ENCODE measurements at places on chromosomes 6 and 20. TPM values are rescaled to one million over a fixed set of nuclear protein-coding genes. Genes with fewer than 3 reads are reported as not detected.

TMEM151B gene
- not detected for total RNA-seq

- no peak for DNase-seq
Observed at GRCh38 chr6:125994670-125995488, 8.5 kb downstream of the TRMT11 start.

DNA sequence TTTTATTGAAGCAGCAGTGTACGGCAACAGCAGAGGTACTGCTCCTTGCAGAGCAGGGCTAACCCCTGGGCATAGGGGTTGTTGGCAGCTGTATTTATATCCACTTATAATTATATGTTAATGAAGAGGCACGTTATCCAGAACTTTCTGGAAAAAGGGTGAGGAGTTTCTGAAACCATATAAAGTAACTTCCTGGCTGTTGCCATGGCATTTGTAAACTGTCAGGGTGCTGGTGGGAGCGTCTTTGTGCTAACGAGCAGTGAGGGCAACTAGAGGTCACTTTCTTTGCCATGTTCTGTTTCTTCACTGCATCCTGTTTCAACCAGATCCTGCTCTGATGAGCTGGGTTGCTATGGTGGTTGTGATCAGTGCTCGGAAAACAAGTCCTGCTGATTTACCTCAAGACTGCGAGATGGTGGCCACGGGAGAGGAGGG, 11.1 kb upstream of the ARFGEF2 start:
- peak; percentile 60 for DNase-seq

DNA sequence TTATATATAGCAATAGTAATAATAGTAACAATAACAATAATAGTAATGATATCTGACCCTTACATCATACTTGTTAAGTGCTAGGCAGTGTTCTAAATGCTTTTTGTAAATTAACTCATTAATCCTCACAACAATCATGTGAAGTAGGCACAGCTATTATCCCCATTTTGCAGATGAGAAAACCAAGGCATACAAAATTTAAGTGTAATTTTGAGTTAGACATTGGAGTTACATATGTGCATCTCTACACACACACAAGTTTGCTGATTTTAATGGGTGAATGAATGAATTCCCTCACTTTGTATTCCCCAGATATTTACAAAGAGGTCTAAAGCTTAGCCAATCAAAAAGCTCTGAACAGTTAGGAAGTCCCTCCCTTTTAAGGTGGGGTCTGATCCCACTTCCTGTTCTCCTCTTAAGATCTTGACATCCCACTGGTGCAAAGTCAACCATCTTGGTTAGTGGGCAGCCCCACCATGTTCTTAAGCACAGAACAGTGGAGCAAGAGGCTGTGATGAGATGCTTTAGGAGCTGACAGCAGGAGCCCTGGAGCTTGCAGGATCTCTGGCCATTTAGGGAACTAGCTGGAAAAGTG, 85.3 kb upstream of the FOXP4 start:
- DNase-seq, result no peak

DNA sequence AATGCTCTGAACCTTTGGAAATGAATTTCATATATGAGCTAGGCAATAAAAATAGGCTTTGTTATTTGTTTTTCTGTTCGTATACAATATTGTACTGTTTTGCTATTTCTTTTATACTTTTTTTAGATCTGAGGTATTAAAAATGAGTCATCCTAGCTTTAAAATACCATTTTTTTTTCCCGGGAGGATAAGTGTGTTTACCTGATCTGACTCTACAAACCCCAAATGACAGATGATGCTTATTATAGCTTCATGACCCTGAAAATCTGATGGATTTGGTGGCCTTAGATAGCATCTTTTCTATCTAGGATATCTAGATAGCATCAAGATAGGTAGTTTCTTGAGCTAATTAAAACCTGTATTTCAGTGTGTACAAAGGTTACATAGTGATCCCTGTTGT, 206.4 kb downstream of the DTNBP1 start:
- no peak for DNase-seq

GRCh38 chr6:148629181-148629580, 117.6 kb upstream of the UST start:
- DNase-seq, result peak; percentile 45

CDSN gene
- not detected for total RNA-seq

DNA sequence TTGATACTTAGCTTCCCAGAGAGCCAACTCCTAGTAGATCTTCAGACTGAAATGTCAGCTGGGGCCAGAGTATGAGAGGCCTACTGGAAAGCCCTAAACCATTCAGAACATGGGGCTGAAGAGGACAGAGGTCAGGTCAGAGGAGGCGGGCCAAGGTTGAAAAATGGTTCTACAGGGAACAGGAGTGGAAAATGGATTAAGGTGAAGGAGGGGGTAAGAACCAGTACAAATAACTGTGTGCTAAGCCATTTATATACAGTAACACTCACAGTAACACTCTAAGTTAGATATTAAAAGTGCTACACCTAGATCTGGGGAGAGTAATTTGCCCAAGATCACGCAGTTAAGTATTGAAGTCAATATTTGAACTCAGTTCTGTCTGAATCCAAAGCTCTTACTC, 313.2 kb upstream of the MAP3K7 start:
- no peak for DNase-seq

DNA sequence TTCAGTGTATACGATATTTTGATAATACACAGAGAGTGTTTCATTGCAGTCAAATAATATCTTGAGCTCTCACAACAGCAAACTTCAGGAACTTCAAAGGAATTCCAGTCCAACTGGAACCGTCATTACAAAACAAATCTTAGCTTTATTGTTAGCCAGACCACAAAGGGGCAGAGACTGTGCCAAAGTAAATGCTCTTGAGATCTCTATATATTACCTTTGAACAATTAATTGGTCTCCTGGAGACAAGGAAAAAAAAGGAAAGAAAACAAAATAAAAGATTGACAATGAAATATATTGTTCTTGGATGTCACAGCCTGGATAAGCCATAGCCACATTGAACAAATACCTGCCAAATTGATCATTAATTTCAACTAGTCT, 70.0 kb downstream of the FOXC1 start:
- DNase-seq, result no peak

- DNase-seq, result peak; percentile 33
Observed at GRCh38 chr20:23702021-23702420, 13.2 kb upstream of the CST4 start.

GRCh38 chr6:22357724-22358189, 60.9 kb upstream of the PRL start:
- DNase-seq, result no peak

KCNK17 gene
- not detected for total RNA-seq

DNA sequence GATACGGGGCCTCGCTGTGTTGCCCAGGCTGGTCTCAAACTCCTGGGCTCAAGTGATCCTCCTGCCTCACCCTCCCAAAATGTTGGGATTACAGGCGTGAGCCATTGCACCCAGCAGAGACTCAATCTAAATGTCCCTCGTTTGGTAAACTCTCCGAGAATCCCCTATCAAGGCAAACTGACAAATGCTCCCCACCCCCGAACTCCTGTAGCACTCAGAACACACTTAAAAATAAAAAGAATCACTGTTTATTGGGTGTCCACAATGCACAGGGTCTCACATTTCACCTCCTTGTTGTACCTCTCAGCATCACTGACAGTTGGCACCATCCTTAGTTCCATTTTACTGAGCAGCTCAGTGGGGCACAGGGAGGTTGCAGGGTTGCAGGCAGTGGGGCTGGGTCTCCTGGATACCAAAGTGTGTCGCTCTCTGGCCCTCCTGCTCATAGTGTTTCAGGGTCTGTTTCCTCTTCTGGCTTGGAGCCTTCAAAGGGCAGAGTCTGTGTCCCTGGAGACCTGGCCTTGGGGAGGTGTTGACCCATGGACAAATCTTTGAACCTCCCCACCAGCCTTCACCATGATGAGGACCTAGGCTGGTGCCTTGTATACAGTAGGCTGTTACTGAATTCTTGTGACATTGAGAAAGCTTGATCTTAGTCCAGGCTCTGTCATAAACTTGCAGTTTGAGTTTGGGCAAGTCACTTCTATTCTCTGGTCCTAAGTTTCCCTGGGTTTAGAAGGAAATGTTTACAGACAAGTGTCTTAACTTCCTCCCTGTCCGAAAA, 8.5 kb upstream of the SRC start:
- DNase-seq, result no peak

GRCh38 chr6:53591873-53592272, 47.0 kb upstream of the GCLC start:
- no peak for DNase-seq

DNA sequence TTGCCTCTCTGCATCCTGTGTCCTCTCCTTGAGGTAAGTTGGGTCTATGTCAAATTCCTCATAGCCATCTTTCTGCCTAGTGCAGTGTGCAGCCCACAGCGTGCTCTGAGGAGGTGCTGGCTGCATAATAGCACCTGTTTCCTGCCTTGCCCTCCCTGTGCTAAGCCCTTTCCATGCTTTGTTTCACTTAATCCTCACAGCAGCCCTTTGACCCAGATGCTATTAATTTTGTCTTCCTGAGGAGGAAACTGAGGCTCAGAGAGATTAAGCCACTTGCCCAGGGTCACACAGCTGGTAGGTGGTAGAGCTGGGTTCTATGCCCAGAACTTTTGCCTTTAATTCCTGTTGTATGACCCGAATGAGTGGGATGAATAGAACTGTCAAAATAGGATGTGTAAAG, 13.5 kb downstream of the FAM83D start:
- no peak for DNase-seq

- DNase-seq, result peak; percentile 42
Observed at GRCh38 chr6:35165630-35166071, 24.5 kb upstream of the TCP11 start.

- DNase-seq, result no peak
Observed at GRCh38 chr6:117326396-117326795, 61.0 kb downstream of the VGLL2 start.

ELOVL4 gene
- 9.1 TPM for total RNA-seq

GRCh38 chr6:97097068-97098047, 172.8 kb downstream of the KLHL32 start:
- peak; percentile 3 for DNase-seq

- DNase-seq, result no peak
Observed at GRCh38 chr20:21234324-21234723, 68.8 kb upstream of the XRN2 start.

SRMS gene
- not detected for total RNA-seq

ZBTB46 gene
- 13.8 TPM for total RNA-seq

DNA sequence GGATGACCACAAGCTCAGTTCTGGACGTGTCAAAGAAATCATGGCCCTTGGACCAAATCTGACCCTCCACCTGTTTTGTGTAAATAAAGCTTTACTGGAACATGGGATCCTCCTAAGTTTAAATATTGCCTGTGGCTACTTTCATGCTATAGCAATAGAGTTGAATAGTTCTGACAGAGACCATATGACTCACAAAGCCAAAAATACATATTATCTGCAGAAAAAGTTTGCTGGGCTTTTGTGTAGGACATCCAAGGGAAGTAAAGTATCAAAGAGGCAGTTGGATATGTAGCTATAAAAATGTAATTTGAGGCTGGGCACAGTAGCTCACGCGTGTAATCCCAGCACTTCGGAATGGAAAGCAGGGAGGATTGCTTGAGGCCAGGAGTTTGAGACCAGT, 78.9 kb downstream of the TOX2 start:
- DNase-seq, result no peak

DNA sequence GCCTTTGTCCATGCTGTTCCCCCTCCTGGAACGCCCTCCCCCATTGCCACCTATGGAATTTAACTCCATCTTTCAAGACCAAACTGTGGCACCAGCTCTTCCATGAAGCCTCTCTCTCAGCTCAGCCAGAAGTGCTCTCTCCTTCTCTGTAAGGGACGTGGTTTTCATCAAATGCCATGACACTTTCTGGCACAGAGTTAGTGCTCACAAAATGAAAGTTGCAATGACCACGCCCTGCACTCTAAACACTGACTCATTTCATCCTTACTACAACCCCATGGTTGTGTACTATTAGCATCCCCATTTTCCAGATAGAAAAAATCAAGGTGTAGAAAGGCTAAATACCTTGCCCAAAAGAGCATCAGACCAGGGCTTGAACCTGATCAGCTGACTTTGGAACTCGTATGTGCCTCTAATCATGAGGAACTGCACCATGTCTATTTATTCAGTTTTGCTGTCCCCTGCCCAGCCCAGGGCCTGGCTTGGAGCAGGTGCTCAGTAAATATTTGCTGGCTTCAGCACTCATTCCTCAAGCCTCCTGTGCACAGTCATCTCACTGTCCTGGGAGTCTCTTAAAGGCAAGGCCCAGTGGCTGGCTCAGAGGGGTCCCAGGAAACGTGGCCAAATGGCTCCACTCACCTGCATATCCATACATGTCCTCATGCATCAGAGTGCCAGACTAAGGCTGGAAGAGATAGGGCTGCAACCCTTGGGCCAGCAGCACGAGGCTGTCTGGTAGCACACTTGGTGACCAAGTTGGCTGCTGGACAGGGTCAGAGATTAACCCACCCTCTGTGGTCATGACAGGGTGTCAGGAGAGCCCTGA, 77.9 kb downstream of the MRPL14 start:
- peak; percentile 89 for DNase-seq

BPIFA1 gene
- total RNA-seq, result not detected

COL11A2 gene
- total RNA-seq, result under 0.01 TPM
